ENCODE measurements at places on chromosomes 12 and 14.
A peak's percentile ranks its signal among the peaks of the same experiment; 100 is the strongest.

GRCh38 chr14:64841772-64842750 lies 37.6 kb downstream of the SPTB start:
- DNase-seq = no peak

GRCh38 chr14:68178282-68178681 lies 358.7 kb downstream of the RAD51B start:
- no peak for DNase-seq

DNA sequence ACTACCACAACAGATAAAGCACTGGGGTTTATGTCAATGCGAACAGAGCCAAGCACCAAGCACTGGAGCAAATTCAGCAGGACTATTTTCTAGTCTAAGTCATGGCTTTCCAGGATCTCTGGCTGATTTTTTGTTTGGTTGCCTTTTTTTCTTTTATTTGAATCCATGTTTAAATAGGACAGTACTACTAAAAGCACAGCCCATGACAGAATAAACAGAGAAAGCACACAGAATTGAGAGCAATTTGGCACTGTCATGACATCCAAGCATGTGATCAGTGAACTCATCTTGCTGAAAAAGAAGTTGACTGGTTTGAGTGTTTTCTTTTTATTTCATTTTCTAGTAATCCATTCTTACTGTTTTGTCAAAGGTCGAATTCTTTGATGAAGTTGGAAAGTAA lies 23.1 kb upstream of the RERG start:
- DNase-seq = no peak

DNA sequence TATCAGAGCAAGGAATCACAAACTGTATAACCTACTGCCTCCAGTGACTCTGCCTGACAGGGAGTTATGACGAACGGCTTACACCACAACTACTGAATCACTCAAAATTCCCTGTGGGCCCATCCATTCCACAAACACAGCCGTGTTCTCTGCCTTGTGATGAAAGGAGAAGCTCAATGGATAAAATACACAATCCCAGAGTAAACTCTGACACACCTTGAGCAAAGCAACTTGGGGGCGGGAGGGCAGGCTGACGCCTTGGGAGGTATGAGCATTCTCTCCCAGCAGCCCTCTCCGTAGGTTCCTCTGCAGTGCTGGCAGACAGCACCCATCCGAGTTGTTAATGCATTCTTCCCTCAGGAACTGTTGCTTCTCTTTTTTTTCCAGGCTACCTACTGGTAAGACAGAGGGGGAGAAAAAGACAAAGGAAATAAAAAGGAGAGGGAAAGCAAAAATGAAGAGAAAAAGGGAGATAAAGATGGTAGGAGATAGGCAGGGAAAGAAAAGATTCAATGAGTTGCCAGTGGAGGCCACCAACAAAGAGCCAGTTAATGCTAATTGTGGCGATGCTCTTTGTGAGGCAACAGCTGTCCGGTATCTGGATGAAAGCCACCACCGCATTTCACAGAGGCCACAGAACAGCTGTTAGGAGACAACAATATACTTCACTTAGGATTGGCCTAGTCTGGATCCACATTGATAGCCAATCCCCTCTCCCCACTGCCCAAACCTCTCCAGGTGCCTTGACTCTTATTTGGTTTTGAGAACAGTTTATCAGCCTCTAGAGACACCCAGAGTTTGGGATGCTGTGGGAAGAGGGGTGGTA lies 4.7 kb upstream of the DIO2 start:
- DNase-seq = no peak

GRCh38 chr14:76647697-76648298 lies 113.5 kb upstream of the VASH1 start:
- DNase-seq = no peak

DNA sequence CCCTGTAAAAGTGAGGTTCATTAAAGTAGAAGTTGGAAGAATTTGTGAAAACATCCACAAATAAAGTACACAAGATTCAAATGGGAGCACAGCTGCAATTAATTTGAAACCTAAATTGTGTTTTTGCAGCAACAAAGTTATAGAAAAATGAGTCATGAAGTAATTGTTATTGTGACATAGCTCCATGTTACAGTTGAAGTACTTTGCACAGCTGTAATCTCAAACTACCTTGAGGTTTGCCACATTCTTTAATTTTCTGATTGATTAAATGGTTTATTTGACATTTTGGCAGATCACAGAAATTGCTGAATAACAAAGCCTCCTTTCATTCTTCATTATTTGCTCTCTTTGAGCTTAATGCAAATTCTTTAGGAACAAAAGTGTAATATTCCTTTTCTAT lies 111.3 kb downstream of the RMST start:
- no peak for DNase-seq

GRCh38 chr12:48004053-48004941 lies at the start of gene COL2A1:
COL2A1 (minus strand) TSS chr12:48004476; CDS start chr12:48004321, 155 bp downstream.
- DNase-seq = peak; percentile 29

- DNase-seq = no peak
These were observed 181.6 kb upstream of the LMNTD1 start for GRCh38 chr12:25734529-25735180.

GRCh38 chr12:93616584-93617101 lies 44.2 kb downstream of the SOCS2 start:
- no peak for DNase-seq

- no peak for DNase-seq
These were observed 29.4 kb upstream of the PPP2R5C start for GRCh38 chr14:101732118-101732517.

- DNase-seq = no peak
These were observed 55.4 kb downstream of the ARL6IP4 start for GRCh38 chr12:123035841-123036240.

- DNase-seq = no peak
These were observed 44.4 kb downstream of the PRMT8 start for GRCh38 chr12:3535431-3535841.

GRCh38 chr12:93727911-93728310 lies 50.7 kb downstream of the CRADD start:
- DNase-seq = no peak

GRCh38 chr14:54600717-54601109 lies 33.8 kb downstream of the SAMD4A start:
- no peak for DNase-seq

DNA sequence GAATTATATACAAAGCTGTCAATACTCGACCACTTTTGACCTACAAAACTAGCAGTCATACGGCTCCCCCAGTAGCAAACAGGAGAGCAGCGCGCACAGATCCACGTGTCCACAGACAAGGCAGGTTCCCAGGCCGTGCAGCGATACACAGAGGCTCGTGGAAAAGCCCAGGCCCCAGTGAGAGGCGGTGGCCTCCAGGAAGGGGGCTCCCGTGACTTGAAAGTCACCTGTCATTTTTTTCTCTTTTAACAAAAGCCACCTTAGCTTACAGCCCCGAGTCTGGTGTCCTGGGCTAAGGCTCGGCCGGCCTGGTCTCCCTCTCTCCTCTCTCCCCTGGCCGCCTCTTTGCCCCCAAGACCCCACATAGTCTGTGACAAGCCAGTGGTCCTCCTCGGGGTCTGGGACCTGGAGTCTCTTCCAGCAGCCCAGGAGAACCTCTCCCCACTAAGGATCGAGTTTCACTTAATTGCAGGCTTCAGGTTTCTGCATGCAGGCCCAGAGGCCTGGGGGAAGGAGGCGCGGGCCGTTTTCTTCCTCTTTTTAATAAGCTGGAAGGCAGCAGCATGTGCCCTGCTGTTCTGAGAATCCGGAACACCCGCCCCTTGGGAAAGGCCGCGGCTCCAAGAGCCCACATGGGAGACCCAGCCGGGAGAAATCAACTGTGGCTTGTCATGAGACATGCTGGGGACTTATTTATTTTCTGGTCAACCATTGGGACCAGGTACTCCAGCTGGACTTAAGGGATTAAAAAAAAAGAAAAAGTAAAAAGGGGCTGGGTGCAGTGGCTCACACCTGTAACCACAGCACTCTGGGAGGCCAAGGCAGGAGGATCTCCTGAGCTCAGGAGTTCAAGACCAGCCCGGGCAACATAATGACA lies 15.9 kb downstream of the NCOR2 start:
- DNase-seq = no peak

GRCh38 chr12:44930972-44931600 lies 55.0 kb upstream of the NELL2 start:
- DNase-seq = no peak

DNA sequence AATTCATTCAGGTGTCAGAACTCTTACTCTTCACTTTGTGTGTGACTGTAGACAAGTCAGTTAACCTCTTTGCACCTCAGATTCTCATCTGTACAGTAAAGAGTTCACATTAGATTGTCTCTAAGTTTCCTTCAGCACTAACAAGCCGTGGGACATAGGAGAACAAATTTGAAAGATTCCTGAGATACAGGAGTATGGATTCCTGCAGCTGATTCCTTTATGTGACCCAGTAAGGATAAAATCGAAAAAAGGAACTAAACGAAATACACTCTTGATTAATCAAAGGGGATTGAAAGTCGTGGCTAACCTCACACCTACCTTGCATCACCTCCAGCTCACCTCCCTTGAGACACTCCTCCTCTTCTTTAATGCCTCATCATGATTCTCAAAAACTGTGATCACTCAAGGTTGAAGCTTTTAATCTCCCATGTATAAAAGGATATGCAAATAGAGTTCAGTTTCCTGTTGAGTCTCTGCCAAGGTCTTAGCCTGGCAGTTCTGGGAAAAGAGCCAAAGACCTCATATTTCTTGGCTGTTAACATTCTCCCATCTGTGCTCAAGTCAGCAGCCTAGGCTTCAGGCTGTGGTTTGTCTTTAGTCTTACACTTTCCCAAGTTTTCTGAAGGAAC lies 156.6 kb downstream of the DAD1 start:
- DNase-seq = no peak

DNA sequence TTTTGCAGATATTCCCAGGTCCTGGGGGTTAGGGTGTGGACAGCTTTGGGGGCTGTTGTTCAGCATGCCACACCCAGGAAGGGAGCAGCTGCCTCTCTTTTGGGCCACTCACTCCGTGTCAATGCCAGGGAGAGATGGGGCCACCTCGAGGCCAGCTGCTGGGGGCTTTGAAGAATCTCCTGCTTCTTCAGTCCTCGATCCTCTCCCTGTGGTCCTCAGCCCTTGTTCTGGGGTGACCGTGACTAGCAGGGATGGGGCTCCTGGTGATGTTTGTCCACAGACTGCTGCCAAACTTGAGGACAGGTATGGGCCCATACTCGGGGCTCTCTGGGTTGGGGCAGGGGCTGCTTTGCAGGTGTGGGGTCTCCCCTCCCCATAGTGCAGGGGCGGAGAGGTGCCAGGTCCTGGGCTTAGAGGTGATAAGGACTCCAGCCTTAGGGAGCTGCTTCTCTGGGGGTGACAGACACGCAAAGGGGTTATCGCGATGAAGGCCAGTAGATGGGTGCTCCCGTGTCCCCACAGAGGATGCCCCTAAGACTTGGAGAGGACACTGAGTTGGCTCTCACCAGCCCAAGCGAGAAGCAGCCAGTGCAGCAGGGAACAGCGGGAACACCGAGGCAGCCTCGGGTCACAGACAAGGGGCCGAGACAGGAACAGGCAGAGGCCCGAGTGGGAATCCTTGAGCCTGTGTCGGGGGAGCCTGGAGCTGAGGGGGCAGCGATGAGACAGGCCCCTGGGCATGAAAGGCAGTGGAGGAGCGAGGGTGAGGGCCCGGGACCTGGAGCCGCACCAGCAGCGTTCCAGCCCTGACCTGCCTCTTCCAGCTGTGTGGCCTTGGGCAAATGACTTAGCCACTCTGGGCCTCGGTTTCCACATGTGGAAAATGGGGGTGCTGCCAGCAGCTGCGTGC lies 11.1 kb downstream of the RFLNA start:
- no peak for DNase-seq

DNA sequence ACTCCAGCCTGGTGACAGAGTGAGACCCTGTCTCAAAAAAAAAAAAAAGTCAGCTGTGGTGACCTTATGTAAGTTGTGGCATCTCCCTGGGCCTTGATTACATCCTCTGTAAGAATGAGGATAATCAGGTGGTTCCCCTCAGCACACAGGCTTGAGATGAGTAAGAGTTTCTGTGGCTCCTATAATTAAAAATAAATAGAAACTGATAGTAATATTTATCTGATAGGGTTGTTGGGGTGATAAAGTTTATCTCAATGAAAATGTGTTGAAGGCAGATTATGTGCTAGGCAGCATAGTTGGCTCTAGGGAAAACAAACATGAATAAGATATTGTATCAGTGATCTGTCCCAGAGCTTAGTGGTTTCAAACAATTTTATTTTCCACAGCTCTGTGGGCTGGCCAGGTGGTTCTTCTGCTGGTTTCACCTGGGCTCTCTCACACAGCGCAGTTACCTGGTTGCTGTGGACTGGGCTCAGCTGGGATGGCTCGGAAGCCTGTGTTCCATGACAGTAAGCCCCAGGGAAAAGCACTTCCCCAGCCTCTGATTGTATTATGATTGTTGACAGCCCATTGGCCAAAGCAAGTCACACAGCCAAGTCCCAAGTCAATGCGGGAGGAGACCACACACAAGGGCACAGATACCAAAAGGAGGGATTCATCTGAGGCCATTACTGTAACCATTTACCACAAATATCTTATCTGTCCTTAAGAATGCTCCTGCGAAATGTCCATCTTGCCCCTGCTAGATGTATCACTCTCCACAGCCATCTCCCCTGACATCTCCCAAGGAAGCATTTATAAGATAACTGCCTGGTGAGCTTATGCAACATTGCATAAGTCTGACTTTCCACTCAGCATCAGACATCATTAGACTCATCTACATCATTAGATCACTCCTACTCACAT lies 151.7 kb downstream of the NUAK1 start:
- DNase-seq = no peak

DNA sequence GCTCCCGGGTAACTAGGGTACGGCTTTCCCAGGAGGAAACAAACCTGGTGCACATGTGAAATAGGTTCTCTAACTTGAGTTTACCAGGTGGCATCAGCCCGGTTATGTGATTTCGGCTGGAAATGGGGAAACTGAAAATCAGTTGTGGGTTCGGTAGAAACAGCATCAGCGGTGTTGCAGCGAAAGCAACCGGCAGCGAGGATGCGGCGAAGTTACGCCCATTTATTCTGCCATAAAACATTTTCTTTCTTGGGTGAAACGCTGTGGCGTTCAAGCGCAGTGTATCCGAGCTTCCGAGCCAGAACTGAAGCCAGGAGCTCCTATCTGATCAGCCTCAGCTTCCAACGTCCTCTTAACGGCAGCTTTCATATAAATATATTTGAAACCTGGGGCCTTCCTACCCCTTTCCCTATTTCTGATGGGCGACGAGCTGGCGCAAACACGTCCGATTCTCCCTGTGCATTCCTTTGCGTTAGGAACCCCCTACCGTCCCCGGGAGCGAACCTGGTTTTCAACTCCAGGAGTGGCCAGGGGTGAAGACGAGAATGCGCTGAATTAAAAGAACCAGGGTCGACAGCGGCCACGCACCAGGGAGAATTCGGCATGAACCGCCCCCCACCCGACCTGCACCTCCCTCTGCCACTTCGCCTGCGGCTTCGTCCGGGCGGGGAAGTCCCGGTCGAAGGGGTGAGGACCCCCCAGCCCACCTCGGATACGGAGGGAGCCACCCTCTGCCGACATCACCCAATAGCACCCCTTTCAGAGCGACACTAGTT lies 1.6 kb downstream of the DPF3 start:
- DNase-seq = peak; percentile 34

- DNase-seq = no peak
These were observed 5.9 kb downstream of the ADGRD1 start for GRCh38 chr12:130959632-130960031.

DNA sequence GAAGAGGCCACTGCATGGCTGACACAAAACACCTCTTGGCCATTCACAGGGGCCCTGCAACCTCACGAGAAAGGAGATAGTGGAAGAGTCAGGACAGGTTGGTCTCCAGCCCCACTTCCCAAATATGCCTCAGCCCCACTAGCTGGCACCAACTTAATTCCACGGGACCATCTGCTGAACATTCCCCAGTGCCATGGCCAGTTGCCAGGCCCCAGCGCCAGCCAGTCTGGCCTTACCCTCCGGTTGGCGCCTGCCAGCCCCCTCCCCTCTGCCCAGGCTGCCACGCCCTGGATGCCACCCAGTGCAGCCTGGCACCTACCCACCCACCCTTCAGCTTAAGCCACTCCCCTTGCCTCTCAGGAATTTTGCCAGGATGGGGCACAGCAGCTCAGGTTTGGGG lies 21.2 kb upstream of the HSPB8 start:
- no peak for DNase-seq
